ENCODE measurements at places on chromosomes 16 and 17.

DNA sequence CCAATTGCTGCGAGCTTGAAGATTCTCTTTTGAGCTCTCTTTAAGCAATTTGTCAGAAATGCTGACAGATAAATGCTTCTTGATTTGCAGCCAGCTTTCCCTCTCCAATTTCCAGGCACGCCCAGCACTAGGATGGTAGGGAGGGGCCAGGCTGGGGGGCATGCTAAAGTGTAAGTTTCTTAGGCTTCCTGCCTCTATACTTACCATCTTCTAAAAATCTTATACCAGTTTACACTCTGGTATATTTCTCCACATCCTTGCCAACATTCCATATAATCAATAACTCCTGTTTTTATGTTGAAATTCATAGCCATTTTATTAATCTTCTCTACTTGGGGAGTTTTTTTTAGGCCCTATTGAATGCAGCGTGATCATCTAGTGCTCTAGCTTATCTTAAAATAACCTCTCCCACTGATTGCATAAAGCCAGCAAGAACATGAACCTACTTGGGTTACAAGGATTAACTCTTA is 17.5 kb downstream of the ACSF2 start:
- no peak for DNase-seq

GRCh38 chr17:7611635-7612293 is 2.9 kb downstream of the FXR2 start:
- DNase-seq: no peak

DNA sequence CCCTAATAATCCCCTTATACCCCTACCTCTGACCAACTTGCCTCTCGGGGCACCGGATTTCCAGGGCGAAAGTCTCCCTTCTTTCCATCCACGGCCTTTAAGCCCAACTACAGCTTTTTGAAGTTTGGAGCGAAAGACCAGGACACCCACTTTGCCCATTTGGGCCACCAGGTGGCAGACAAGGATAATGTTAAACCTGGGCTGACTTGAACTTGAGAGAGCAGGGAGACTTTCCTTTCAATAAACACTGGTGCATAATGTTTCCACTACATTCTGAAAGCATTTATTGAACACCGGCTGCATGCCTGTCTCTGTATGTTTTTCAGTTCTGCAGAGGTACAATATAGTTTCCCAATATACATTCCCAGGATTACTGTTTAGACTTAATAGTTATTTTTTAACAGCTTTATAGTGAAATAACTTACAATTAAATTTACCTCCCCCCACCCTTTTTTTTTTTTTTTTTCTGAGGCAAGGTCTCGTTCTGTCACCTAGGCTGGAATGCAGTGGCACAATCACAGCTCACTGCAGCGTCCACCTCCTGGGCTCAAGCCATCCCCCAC is 6.9 kb upstream of the CES3 start:
- peak; percentile 76 for DNase-seq

DNA sequence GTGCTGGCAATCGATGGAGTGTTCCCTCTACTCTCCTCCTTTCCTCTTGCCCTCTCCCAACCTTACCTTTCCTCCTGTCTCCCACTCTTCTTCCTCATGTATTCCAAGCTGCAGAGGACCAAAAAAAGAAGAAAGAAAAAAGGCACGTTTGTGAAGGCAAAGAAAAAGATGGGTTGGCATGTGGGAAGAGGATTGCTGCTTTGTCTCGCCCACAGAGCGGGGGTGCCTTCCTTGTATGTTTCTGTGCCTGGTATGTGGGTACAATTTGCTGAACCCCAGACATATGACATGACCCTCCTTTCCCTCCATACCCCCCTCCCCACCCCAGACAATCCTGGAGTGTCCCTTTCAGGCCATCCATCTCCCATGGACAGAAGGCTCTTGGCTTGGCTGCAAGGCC is 13.1 kb upstream of the CTCF start:
- no peak for DNase-seq

GRCh38 chr16:79390481-79391051 is 210.0 kb downstream of the MAF start:
- DNase-seq: no peak

DNA sequence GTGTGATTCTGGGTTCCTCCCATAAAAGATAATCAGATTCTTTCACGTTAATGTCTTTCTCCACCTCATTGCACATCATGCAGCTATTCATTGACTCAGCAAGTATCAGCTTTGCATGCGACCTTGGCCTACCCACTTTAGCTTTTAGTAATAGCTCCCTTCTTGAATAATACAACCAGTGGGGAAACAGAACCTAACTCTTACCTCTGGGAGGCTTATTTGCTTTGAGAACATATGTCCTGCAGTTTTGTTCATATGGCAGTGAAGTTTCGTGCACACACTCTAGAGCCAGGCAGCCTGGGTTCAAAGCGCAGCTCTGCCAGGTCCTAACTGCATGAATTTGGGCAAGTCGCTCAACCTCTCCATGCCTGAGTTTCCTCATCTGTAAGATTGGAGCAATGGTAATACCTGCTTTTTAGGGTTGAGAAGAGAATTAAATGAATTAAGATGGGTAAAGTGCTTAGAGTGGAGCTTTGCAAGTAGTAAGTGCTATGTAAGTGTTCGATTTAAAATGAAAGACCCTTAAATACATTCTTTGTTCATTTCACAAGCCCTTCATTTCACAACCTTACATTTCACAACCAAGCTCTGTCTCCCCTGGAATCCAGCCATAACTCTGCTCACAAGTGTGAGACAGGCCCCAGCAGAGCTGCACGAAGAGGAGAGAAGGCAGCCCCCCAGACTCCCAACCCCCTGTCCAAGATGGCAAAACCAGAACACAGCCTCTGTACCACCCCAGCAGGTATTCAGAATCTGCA is 29.3 kb downstream of the MAPT start:
- DNase-seq: peak; percentile 26

- no peak for DNase-seq
Observed at GRCh38 chr17:1563786-1564613, 1.4 kb upstream of the PITPNA start.

GRCh38 chr16:1160773-1161348 is 8.0 kb downstream of the CACNA1H start:
- DNase-seq: no peak
